ENCODE measurements at places on chromosomes 5 and 9.

- DNase-seq = no peak
Measured at GRCh38 chr5:153276151-153276550, 214.3 kb upstream of the GRIA1 start.

DNA sequence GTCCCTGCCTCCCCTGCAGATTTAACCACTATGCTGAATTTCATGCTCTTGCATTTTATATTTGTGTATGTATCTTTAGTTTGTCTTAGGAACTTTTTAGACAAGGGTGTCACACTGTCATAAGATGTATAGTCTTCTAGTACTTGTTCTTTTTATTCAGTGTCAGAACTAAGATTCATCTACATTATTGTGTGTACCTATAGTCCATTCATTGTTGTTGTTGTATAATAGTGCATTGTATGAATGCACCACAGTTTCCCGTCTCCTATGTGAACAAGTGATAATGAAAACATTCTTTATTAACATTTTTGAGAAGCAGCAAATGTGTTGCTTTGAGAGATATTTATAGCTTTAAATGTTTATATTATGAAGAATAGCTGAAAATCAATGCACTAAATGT is 45.9 kb downstream of the SFXN1 start:
- no peak for DNase-seq

DNA sequence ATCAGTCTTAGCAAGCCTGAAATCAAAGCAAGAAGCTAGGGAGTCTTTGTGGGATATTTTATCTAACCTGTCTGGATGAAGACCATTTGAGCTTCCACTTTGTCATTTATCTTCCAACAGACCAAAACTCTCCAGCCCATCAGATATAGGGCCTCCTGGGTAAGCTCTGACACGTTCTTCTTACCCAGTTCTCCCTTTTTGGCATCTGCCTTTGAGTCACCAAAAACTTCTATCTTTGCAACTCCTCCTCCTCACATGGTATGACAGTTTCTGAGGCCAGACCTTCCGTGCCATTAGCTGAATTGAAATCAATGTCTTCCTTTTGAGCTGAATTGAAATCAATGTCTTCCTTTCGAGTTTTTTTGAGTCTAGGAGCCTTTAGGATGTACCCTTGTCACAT is 156.6 kb upstream of the SPRY4 start:
- DNase-seq = no peak

- DNase-seq = no peak
Measured at GRCh38 chr5:432201-432927, 10.6 kb upstream of the EXOC3 start.

DNA sequence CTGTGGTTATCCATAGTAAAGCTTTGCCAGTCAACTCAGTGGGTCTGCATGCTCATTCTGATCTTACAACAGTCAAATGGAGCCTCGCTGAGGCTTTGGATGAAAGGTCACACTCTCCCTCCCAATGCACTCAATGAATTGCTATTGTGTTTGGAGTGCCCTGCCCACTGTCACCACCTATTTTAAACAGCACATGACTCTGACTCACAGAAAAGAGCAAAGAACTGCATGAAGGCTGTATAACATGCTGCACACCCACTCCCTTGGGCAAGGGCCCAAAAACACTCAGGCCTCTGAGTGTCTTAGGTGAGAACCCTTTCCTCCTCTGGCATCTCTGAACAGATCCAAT is 118.7 kb upstream of the CCDC112 start:
- DNase-seq = no peak

- no peak for DNase-seq
Measured at GRCh38 chr9:131811405-131811804, 71.5 kb upstream of the RAPGEF1 start.

DNA sequence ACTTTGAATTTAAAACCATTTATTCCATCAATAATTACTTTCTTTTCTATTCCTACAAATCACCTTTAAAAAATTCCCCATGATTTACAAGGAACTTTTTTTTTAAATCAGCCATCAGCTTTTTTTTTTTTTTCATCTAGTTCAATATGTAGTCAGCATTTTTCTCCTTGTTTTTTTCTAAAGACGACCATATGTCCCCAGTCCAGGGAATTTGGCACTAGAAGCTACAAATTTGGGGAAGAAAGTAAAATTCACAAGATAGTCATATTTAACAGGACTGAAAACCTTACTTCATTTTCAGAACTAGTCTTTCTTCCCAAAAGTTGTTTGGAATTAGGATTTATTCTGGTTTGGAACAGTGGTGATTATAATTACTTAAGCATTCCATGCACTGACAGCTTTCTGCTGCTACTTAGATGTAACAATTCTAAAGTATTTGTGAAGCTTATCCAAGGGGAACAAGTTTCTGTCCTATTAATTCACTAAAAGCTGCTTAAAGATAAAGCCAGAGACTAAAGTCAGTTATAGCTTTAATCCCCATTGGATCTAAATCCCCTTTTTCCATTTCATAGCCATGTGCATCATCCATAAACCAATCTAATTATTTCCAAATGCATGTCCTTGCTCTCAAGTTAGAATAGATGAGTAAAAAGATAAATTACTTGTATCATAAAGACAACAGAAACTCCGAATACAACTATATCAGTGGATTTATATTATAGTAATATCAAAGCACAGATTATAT is 7.4 kb upstream of the SNCAIP start:
- no peak for DNase-seq

DNA sequence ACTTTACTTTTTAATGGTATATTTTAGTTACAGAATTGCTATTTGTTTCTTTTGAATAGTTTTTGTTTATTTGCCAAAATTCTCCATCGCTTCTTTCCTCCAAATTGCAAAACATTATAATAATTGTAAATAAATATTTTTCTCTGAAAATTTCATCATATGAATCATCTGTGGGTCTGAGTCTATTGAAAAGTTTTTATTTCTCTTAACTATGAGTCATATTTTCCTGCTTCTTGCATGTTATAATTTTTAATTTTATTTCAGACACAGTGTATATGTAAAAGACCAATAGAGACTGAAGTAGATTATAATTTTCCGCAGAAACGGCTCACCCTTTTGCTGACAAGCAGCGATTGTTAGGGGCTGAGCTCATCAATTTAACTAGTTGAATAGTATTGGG is 279.1 kb upstream of the IL12B start:
- DNase-seq = no peak

GRCh38 chr5:54905942-54906537 is 79.4 kb downstream of the ESM1 start:
- no peak for DNase-seq

- no peak for DNase-seq
Measured at GRCh38 chr5:142014911-142015584, 2.2 kb upstream of the GNPDA1 start.

DNA sequence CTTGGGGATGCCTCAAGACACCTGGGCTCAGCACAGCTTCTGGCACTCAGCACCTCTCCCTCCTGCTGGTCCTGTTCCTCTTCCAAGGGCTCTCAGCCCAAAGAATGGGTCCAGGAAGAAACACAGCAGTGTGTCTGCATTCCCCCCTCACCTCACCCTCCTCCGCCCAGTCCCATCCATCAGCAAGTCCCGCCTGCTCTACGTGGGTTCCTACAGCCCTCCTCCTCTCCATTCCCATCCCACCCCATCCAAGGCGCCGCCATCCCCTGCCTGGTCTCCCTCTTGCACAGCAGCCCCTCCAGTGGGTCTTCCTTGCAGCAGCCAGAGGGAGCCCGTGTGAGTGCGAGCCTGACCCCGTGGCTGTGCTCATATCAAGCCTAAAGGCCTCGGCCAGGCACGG is 52.3 kb upstream of the RPL26L1 start:
- DNase-seq = no peak

DNA sequence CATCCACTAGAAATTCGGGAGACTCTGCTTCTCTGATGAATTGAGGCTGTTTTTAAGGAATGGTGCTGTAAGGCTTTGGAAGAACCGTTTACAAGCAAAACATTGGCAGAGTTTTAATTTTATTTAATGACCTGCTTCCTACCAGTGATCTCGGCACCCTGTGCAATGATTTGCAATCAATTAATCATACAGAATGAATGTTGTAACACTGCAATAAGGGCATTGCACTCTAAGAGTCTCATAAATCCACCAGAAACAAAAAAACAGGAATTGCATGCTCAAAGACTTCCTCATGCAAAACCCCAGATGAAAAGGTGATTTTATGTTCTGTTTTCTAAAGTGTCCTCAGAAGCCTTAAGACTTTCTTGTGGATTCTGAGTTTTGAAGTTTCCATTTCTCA is 295.7 kb downstream of the ARHGEF28 start:
- no peak for DNase-seq

DNA sequence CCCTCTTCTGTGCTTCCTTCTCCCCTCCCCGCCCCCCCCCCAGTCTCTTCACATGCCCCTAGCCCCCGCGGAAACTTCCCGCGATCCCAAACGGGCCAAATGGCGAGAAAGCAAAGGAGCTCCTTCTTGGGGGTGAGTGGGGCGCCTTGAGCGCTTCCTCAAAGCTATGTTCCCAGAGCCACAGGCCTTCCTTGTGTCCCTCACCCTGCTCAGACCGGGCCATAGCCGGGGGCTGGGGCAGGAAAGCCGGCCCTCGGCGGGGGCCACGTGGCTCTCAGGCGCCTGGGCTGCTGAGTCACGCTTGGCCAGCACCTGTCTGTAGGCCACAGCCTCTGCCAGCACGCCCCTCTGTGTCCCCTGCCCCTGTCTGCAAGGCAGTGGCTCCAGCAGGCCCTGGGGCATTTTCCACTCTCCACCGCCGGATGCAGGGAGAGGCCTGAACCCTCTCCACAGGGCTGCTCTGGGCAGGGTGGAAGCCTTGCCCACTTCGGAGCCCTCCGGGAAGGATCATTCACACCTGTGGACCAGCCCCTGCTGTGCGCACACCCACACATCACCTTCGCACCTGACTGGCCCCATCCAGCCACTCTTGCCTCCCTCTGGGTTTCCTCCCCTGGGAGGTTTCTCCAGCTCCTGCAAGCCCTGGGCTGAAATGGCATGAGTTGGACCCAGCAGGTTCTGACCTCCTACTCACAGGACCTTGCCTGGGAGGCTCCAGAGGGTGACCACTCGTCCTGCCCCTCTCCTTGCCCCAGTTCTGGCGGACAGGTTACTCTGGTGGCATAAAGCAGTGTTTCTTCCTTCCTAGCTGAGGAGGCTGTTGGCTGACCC is 1.2 kb upstream of the SQSTM1 start:
- no peak for DNase-seq

- no peak for DNase-seq
Measured at GRCh38 chr9:79857188-79857587, 285.4 kb downstream of the TLE4 start.

DNA sequence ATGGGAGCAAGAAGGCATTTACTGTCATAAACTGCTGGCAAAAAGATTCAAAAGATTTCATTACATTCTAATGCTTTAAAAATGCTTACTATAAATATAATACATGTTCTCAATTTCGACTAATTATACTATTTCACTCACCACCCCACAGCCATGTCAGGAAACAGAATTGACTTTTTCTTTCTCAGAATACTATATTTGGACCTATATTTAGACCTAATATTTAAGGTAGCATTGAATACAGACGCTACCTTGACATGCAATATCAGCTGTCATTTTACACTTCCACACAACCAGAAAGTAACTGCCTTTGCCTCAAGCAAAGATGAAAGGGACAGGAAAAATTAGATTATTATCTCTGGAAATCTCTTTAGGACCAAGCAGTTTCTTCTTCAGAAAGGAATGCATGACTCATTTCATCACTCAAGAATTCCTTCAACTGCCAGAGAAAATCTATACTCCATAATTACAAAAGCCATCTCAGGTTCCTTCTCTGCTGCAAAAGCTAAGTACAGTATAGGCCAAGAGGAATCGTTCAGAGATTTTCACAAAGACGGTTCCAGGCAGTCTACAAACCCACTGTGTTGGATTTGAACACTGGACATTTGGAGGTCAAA is 11.8 kb upstream of the UBE2QL1 start:
- DNase-seq = no peak

- DNase-seq = no peak
Measured at GRCh38 chr9:127884427-127884911, 7.0 kb upstream of the AK1 start.

GRCh38 chr9:132141344-132141947 is 20.4 kb upstream of the NTNG2 start:
- no peak for DNase-seq

GRCh38 chr9:28056006-28056405 is 482.7 kb upstream of the C9orf72 start:
- no peak for DNase-seq

GRCh38 chr5:137695651-137696428 is 40.0 kb downstream of the KLHL3 start:
- no peak for DNase-seq

GRCh38 chr5:133120156-133120750 is 68.4 kb downstream of the HSPA4 start:
- DNase-seq = no peak

GRCh38 chr9:2725898-2726649 is 8.8 kb downstream of the KCNV2 start:
- no peak for DNase-seq

DNA sequence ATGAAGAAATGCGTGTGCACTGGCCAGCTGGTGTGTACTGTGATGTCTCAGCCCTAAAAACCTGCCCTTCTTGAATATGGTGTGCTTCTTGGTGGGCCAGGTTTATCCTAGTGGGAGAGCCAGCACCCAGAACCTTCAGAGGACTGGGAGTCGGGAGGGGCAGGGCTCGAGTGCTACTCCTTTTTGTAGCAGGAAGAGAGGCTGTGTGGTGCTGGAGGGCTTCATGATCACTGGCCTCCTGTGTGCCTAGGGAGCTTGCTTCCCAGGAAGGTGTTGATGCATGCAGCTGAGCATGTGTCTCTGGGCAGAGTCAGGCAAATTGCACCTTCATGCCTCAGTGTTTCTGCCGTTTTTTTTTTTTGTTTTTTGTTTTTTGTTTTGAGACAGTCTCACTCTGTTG is 20.0 kb downstream of the PHF2 start:
- no peak for DNase-seq

DNA sequence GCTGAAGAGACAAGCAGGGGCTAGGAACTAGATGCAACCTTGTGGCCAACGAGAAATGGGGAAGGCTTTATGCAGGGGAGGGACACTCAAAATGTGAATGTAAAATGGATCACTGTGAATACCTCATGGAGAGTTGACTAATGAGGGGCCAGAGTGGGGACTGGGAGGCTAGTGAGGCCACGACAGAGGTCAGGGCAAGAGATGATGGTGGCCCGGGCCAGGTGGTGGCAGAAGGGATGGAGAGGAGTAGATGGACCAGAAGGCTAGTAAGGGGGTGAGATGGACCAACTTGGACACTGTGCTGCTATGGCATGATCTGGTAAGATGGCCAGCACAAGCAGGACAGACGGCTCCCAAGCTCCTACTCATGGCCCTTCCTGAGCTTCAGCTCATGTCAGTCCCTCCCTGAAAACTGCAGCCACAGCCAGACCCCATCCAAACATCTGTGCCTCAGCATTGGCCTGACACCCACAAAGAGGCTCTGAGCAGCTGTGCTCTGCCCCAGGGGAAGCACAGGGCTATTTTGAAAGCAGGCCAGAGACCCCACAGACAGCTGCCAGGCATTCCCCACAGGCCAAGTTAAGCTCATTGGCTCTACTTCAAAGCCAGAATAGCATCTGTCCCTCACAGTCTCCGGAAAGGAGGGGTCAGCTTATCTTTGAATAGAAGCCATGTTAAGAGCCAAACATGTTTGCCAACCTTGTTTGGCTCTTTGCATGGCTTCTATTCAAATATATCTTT is 22.1 kb downstream of the P4HA2 start:
- no peak for DNase-seq

Data from cortex of kidney (tissue), 1 donor.